Fibroblast of lung (primary cell): ENCODE measurements at places on chromosomes 3 and 15.
A peak's percentile ranks its signal among the peaks of the same experiment; 100 is the strongest.

- DNase-seq: no peak
Measured at GRCh38 chr3:181735911-181736310, 24.2 kb downstream of the SOX2 start.

- peak; percentile 53 for DNase-seq
Measured at GRCh38 chr15:66994927-66995656, 70.3 kb upstream of the SMAD3 start.

DNA sequence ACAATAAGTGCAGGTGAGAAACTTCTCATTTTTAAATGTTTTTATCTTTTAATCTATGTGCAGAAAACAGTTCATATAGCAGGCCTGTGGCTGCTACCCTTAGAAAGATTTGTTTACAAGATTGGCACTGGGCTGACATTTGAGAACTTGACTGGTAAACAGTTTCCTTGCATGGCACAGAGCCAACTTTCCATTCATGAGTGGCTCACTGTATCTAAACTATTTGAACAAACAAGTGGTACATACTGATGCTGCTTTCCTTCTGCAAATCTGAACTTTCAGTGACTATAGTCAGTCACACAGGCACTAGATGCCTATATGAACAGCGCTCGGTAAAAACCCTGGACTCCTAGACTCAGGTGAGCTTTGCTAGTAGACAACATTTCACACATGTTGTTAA lies 6.3 kb upstream of the GTPBP8 start:
- peak; percentile 11 for DNase-seq

GRCh38 chr3:117606866-117607265 lies 897.3 kb downstream of the TUSC7 start:
- DNase-seq: peak; percentile 67

DNA sequence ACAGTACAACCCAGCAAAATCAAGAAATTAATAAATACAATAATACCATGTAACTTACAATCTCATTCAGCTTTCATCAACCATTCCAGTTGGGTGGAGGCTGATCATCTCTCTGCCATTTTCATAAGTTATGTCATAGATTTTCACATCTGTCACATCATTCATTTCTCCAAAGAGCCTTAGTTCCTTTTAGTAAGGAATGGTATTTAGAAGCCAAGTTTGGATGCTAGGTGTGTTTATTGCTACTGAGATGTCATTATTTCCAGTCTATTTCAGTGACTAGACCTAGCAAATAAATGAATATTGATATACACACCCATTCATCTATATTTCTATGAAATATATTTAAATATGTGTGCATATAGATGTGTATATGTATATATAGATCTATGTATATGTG lies 2.7 kb upstream of the UBL7 start:
- no peak for DNase-seq

DNA sequence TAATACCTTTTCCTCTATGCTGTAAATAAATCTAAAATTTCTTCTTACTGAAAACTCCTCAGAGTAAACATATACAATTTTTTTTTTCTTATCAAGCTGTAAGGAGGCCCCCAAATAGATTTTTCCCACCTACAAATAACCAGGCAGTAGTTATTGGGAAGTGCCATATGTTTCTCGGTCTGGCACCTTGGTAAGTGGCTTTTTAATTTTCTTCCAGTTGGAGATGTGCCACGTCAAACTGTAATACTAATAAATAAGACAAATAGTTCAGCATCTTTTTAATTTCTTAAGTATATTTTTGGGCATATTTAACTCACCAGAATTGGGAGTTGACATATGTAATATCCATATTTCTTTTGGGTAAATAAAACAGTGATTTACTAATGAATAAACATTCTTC lies 346.3 kb downstream of the DIPK2A start:
- no peak for DNase-seq
